SK-MEL-5 (cell line): ENCODE measurements at places on chromosomes 13 and 19. TPM values are rescaled to one million over a fixed set of nuclear protein-coding genes. Genes with fewer than 3 reads are reported as not detected.

ZSCAN4 gene
- total RNA-seq: not detected in 2 replicates

B3GNT3 gene
- not detected in 2 replicates for total RNA-seq

SPIB gene
- total RNA-seq: not detected in 2 replicates

FBXO27 gene
- total RNA-seq: 0.32 and 1.0 TPM in 2 replicates

CLEC4M gene
- not detected in 2 replicates for total RNA-seq

CYSLTR2 gene
- 19.3 and 23.6 TPM in 2 replicates for total RNA-seq

GRCh38 chr13:103757361-103757760, 691.1 kb upstream of the SLC10A2 start:
- DNase-seq: no peak

GRCh38 chr13:32087955-32088747, 56.6 kb downstream of the FRY start:
- no peak for DNase-seq

- DNase-seq: no peak
These were observed 44.5 kb downstream of the RFX2 start for GRCh38 chr19:6065685-6066374.

- no peak for DNase-seq
These were observed 402 bp downstream of the ZSWIM9 start for GRCh38 chr19:48170817-48171347.

DNA sequence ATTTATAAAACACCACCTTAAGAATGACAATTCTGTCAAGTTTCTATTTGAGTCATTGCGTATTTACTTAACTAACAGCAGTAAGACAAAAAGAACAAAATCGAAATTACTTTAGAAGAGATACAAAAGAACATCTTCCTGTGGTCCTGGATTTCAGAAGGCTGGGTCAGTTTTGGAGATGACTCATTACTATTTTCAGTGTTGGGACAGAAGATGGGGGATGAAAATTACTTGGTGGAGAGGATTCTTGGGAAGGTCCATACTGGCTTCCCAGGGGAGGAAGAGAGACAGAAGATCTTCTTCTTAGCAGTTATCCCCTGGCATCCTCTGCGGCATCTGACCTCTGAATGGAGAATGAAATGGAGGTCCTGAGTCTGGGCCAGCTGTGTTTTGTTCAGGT, 33.5 kb upstream of the CSNK1A1L start:
- DNase-seq: no peak

- no peak for DNase-seq
These were observed 60.1 kb downstream of the DACH1 start for GRCh38 chr13:71806886-71807285.

DNA sequence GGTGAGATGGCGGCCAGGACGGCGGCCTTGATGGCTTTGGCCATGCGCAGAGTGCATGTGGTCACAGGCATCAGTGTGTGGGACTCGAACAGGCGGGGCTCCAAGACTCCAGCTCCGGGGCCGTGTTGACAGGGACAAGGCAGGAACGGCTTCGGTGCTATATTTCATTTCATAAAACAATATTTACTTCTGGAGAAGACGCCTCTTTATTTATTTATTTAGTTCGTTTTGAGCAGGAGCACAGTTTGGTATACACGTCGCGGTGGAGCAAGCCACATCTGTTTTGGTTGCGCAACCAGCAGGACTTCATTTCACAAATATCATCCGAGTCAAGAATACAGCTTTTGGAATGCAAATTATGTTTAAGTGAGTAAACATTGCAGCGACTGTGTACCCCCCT, 166.7 kb upstream of the TSHZ3 start:
- DNase-seq: no peak

GRCh38 chr13:20953245-20953931, 50.8 kb upstream of the XPO4 start:
- DNase-seq: no peak

- DNase-seq: no peak
These were observed 22.1 kb downstream of the COLGALT1 start for GRCh38 chr19:17577457-17578097.

DNA sequence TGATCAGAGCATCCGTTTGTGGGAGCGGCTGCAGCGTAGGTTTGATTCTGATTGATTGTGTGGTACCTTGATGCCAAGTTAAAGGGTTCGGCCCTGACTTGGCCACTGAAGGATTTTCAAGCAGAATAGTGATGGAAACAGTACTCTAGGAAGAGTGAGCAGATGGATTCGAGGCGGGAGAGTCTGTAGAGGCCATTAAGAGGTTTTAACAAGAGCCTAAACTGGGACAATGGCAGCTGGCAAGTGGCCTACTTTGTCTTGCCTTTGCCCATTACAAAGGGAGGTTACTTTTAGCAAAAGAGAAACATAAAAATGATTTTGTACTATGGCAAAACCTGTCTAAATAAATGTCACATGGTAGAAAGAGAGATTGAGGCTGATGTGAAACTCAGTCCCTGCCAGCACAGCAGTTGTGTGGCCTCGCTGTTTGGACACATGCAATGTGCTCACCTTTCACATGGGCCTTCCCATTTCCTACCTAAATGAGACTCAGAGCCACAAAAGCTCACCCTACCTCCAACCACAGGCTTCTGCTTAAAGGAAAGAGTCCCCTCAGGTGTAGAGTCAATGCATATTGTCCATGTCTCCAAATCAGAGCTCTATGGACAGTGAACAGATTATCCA, 62.4 kb upstream of the RAP2A start:
- DNase-seq: no peak

DNA sequence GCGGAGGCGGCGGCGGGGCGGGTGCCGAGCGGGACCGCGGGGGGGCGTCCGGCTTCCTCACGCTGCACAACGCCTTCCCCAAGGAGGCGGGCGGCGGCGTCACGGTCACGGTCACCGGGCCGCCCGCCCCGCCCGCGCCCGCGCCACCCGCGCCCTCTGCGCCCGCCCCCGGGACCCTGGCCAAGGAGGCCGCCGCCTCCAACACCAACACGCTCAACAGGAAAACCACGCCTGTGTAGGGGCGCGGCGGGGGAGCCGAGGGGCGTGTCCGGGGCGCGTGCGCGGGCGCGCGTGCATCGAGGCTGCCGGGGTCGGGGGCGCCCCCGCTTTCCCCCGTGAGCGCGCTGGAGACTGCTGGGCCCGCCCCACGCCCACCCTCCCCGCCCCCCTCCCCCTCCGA, 8.8 kb upstream of the CACNG6 start:
- no peak for DNase-seq

DNA sequence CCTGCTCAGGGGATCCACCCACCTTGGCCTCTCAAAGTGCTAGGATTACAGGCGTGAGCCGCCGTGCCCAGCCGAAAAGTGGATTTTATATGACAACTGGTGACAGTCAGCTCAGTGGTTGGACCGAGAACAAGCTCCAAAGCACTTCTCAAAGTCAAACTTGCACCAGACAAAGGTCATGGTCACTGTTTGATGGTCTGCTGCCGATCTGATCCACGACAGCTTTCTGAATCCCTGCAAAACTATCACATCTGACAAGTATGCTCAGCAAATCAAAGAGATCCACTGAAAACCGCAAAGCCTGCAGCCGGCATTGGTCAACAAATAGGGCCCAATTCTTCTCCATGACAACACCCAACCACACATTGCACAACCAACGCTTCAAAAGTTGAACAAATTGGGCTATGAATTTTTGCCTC, 21.6 kb upstream of the NAA16 start:
- no peak for DNase-seq
